ENCODE measurements at places on chromosomes 16 and 17.

GRCh38 chr16:74727903-74728302, 27.2 kb upstream of the MLKL start:
- no peak for DNase-seq

DNA sequence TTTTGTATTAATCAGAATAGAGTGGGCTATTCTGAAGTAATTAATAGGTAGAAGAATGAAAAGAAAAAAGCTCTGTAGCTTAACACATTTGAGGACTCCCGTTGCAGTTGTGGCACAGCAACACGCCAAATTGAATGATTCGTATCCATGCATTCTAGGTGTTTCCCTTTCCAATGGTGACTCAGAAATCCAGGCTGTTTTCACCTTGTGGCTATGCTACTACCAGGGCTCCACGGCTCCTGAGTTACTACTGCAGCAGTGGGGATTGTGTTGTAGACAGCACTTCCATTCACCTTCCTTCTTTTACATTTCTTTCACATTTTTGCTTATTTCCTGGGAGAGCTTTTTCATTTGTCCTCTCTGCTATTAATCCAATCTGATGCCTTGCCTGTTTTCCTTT, 1616.4 kb downstream of the CDH8 start:
- no peak for DNase-seq

GRCh38 chr16:13397126-13397525, 495.7 kb downstream of the SHISA9 start:
- DNase-seq = no peak

DNA sequence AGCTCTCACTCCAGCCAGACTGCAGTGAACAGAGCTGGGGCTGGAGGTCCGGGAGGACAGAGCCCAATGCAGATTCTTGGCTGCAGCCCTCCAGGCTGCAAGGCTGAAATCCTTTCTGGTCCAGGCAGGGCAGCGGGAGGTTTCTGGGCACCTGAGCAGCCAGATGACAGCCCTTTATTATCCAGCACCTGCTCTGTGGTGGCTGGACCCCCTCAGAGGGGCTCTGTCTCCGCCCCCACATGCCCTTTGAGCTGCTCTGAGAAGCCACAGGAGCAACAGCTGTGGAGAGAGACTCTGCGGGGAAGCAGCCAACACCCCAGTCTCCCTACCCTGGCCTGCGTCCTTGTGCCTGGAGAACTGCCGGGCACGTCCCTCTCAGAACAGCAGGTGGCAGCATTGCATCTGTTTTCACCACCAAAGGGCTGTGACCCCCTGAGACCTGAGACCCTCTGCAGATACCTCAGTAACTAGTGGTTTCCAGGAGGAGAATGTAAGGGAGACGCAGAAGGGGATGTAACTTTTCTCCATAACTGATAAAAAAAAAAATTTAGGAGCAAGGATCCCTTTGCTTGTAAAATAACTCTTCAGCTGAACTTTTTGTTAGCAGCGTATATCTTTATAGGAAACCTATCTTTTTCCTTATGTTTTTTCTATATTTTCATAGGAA, 3.7 kb upstream of the CNP start:
- peak; percentile 25 for DNase-seq

DNA sequence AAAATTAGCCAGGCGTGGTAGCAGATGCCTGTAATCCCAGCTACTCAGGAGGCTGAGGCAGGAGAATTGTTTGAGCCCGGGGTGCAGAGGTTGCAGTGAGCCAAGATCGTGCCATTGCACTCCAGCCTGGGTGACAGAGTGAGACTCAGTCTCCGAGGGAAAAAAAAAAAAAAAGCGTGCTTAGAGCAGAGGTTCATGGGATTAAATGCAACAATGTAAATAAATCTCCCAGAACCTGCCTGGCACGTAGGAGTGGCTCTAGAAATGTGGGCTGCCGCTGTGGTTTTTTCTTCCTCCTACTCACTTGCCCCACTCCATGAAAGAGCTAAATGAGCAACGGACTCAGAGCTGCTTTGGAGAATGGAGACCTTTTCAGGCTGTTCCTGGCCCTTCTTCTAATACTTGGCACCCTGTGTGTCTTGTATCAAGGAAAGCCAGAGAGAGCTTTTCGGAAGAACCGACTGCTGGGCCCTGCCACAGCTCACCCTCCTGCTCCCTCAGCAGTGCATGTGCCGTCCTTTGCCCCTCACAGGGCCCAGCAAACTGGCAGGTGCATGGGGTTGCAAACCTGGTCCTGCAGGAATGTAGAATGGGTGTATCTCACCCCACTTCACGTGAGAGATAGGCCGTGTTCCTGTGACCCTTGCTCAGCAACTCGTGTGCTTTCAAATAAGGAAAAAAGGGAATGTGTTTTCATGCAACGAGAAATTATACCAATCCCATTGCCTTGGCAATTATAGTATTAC, 52.0 kb downstream of the LDHD start:
- no peak for DNase-seq

DNA sequence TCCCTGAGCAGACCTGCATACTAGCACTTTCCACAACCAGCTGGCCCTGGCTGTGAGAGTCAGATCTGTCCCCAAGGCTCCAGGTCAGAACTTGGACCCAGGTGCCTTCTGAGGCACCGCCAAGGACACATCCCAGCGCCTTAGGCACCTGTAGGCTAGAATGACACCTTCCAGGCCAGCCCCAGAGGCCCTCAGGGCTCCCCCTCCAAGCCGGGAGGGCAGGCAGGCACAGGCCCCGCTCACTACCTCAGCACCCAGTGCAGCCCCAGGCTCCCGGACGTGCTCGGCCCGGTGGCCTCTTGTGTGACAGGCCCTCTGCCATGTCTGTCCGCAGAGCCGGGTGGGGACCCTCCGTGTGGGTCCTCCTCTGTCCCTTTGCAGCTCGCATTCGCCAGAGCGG, 56.3 kb upstream of the CMIP start:
- DNase-seq = no peak

GRCh38 chr17:59377410-59377809, 46.0 kb downstream of the YPEL2 start:
- no peak for DNase-seq

DNA sequence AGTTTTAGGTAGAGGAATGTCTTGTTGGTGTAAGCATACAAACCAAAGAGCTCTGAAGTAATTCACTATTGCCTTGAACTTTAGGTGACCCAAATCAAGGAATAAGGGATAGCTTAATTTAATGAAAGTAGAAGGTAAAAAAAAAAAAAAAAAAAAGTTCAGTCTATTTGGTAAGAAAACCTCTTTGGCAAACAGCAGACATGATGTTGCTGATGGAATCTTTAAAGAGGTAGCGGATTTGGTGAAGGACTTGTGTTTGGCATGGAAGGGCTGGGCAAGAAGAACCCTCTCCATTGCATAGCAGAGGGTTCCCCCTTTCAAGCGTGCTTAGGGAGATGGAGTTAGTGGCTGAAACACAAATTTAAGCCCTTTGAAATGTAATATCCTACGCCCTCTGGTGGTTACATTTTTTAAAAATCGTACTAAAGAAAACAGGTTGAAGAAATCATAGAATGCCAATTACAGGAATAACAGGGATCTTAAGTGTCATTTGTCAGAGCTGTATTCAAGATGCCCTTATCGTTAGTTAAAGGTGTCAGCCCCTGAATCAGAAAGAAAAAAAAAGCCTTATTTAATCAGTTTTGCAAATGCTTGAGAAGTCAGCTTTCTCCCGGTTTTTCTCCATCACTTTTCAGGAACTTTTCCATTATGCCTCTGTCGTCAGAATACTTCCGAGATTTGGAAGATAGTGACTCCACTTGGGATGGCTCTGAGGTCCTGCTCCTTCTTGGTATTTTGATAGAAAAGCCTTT, 383.1 kb downstream of the KCNJ2 start:
- no peak for DNase-seq

GRCh38 chr17:40061609-40062038, 1.1 kb upstream of the THRA start:
- no peak for DNase-seq

DNA sequence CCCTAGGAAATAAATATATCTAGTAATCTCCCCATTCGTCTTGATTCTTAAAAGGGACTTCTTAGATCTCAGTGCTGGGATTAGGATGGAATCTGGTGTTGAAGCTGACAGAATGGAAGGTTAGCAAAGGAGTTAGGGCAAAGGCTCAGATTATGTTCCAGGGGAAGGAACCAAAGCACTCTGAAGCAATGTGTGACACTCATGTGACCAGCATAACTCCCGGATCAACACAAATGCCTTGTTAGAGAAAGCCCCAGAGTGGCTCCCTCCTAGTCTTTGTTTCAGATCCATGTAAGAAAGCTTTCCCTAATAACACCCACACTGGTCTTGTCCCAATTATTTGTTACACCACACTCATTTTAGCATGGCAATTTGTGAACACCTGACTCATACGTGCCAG, 62.6 kb upstream of the ERN1 start:
- DNase-seq = no peak

- DNase-seq = no peak
These were observed 111.7 kb upstream of the CHMP6 start for GRCh38 chr17:80879723-80880647.

- DNase-seq = no peak
These were observed 27.5 kb downstream of the TEKT5 start for GRCh38 chr16:10667239-10667638.

- no peak for DNase-seq
These were observed 88.6 kb upstream of the NLRP1 start for GRCh38 chr17:5672815-5673430.

DNA sequence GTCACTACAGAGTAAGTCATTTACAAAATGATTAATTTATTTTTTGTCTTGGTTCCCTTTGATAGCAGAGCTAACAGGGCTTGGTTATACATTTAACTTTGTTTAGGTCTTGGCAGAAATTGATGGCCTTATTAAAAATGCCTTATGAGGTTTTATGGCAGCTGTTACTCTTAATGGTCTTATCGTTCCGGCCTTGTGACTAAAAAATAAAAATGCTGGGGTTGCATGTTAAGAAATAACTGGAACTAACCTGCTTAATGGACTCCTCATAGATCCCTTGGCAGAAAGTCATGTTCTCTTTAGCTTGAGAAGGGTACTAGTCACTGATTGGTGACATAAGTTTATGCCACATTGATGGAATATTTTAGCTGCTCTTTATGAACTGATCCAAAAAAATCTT, 18.3 kb downstream of the COX11 start:
- no peak for DNase-seq

DNA sequence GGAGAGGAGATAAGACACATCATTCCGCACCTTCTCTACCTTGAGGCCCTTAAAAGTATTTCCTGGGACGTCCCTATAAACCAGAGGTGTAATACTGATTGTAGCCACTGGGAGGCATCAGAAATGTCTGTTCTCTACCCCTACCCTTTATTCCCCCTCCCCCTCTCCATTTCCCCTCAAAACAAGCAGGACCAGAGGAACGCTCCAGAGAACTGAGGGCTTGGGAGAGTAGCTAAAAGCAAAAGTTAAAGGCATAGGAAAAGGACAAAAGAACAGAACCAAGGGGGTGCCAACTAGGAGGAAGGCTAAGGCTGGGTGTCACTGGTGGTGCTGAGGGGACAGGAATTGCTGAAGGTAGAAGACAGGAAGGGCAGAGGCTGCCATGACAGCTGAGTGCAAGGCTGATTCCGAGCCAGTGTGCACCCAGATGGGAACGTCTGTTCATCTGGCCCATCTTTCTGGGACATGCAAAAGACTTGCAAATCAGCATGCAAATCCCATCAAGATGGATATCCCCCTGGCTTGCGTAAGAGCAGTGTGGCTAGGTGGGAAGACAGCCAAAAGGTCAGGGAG, 6.7 kb downstream of the CAMTA2 start:
- no peak for DNase-seq

GRCh38 chr17:62662855-62663254, 35.4 kb downstream of the MRC2 start:
- DNase-seq = no peak

- DNase-seq = no peak
These were observed 7.4 kb upstream of the SLC16A3 start for GRCh38 chr17:82221341-82221902.

GRCh38 chr17:74262601-74263000, 11.4 kb upstream of the DNAI2 start:
- no peak for DNase-seq

DNA sequence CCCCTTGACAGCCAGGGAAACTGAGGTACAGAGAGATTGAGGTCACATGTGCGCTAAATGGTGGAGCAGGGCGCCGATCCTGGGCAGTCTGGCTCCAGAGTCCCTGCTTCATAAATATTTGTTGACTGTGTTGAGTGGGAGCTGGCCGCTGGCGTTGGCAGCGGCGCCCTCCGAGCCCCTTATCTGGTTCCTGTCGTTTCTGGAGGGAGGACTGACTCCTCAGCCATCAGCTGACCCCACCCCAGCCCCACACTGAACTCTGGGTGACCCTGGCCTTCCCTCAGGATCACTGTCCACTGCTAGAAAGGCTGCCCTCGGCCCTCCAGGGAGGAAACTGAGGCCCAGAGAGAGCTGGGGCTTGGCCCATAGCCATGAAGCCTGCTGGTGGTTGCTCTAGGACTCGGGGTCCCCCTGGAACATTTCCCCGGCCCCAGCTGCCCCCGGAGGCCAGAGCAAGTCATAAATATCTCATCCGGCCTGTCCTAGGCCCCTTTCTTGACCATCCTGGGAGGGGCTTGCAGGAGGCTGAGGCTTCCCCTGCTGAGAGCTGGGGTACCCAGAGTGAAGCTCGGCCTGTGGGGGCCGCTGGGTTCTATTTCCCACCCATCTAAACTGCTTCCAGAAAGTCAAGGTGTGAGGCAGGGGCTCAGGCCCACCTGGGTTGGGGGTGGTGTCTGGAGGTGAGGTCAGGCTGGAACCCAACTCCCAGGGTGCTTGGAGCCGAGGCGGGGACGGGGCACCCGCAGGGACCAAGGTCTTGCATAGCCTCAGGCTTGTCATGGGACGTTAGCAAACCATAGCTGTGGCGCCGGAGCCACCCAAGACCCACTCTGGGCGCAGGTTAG, 51.7 kb upstream of the GSE1 start:
- no peak for DNase-seq

- DNase-seq = no peak
These were observed 1.7 kb downstream of the SLC52A1 start for GRCh38 chr17:5033352-5034015.

DNA sequence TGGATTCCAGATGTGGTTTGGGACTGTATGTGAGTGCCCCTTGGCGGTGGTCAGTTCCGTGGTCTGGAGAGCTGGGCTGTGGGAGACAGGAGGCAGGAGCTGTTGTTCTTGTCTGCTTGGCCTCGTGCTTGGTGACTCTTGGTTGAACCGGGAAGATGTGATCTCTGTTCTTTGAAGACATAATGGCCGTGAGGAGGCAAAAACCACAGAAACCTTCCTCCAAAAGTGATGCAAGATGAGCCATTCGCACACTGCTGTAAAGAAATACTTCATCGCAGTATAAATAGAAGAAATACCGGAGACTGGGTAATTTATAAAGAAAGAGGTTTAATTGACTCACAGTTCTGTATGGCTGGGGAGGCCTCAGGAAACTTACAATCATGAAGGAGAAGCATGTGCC, 128.8 kb downstream of the RAP1GAP2 start:
- DNase-seq = no peak

GRCh38 chr16:85449885-85450245, 163.3 kb upstream of the GSE1 start:
- no peak for DNase-seq

DNA sequence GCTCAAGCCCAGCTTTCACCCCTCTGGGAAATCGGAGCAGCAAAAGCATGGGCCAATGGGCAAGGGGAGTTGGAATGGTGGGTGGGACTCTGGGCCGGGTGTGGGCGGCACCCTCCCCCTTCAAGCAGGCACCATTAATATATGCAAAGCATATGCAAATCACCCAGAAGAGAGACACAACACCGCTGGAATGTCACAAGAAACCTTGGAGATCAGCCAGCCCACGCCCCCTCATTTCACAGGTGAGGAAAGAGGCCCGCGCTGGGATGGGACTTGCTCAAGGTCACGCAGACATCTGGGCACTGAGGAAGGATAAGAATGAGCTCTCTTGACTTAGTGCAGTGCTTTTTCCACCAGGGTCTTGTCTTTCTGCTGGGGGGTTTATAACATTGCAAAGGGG, 4.8 kb downstream of the SRCIN1 start:
- DNase-seq = no peak

Measured in stimulated activated CD4-positive, alpha-beta T cell treated with anti-CD3 and anti-CD28 coated beads, Interleukin-1b, Interleukin-23, amount 100 ng/mL, for 1 hour (primary cell).